ENCODE measurements at places on chromosomes 13 and 19.

DNA sequence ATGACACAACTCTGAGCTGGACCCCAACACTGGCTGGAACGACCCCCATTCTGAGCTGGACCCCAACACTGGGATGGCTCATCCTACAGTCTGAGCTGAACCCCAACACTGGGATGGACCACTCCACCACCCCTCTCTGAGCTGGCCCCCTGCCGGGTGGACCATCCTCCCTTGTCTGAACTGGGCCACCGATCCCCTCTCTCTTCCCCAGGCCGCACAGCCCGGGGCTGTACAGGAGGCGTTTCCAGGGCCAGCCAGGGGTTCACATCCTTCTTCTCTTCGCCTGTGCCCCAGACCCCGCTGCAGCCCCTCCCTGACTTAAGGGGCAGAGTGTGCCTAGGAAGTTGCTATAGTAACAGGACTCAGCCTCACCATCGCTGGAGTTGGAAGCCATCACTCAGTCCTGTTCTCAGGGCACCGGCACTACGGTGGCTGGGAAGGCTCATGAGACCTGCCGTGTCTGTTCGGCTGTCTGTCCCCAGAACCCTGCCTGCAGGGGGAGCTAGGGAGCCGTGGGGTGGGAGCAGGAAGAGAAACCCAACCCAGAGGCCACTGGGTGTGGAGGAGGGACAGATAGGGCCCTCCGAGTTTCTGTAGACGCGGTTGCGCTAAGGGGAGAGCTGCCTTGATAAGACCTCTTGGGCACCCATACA lies 3.7 kb downstream of the PRKACA start:
- no peak for DNase-seq

DNA sequence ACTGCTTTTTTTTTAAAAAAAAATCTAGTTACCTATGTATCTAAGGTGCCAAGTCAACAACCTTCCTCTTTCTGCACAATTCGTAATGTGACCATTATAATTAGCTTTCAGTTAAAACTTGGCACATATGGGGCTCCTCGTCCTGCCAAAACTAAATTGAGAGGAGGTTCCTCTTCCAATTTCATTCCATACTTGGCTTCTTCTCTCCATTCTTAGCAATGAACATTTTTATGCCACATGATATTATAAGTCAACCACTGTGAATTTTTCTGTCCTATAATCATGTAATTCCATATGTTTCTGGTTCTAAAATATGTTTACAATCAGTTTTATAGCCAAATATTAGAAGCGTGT lies 177.0 kb downstream of the DCLK1 start:
- DNase-seq, result no peak

DNA sequence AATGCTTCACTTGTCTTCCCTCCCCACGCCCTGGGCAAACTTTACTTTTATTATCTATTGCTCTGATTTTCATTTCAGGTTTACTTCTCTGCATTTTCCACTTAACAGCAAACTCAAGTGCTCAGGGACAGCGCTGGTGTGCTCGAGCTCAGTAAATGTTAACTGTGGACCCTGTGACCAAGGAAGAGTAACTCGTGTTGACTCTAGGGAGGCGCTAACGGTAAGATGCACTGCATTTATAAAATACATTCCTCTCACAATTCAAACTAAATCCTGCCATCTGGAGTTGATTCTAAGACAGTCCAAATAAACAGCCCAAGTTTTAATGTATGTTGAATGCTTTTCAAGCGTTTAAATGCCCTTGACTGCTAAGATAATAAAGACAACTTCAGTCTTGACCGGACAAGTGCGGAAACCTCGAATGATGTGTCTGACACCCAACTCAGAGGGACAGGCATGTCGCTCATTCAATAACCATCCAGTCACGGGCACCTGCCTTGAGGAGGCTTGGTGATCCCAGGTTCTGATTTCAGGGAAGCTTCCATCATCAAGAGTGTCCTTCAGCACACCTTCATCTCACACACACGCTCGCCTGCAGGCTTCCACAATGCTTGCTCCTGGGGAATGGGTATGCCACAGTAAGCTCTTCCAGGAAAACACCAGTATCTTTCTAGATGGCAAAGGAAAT lies 93.2 kb downstream of the STK24 start:
- DNase-seq, result no peak

DNA sequence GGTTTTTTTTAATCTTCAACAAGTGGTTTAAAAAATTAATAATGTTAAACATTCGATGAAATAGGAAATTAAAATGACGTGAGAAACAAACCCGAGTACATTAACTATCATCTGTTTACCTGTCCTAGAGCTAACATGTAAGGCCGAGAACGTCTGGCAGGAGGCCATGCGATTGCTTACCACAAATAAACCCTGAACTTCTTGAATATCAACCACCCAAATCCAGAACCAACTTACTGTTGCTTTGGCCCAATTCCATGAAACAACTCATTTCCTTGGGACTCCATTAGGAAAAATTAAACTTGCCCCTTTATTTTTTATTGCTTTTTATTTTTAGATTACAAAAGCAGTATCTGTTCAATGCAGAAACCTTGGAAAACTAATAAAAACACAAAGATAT lies 228.9 kb upstream of the IRS2 start:
- DNase-seq, result no peak

GRCh38 chr19:42068361-42068755 lies 1.6 kb downstream of the GRIK5 start:
- no peak for DNase-seq

- DNase-seq, result no peak
Observed at GRCh38 chr13:67238277-67238859, 8.2 kb upstream of the PCDH9 start.

DNA sequence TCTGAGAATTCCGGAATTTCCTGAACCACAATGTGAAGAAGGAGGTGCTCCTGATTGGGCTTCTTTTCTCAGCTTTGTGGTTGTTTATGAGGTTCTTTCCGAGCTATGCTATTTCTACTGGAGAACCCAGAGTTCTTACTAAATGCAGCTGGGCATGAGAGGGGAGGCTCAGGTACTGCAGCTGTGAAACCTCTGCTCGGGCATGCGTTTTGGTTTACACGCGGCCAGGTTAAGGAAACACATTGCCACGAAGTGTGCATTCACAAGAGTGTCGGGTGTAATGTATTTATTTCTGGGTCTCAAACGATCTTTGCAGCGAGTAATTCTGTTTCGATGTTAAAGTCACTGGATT lies 661 bp upstream of the MIR17HG start:
- no peak for DNase-seq

GRCh38 chr13:44118881-44119280 lies 239.2 kb downstream of the LACC1 start:
- no peak for DNase-seq

DNA sequence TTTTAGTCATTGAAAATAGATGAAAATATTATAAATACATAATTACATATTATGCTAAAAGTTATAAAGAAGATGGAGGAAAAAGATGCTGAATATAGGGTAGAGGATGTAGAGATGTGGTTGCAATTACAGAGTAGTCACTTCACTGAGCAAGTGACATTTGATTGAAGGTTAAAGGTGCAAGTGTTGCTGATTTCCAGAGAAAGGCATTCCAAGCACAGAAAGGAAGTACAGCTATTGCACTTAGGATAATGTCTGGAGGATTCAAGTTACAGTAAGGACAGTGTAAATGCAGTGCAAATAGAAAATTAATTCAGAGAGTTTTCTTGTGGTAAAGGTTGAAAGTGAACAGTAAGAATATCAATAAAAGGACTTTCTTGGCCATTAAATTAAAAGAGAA lies 1721.8 kb downstream of the PCDH9 start:
- no peak for DNase-seq

DNA sequence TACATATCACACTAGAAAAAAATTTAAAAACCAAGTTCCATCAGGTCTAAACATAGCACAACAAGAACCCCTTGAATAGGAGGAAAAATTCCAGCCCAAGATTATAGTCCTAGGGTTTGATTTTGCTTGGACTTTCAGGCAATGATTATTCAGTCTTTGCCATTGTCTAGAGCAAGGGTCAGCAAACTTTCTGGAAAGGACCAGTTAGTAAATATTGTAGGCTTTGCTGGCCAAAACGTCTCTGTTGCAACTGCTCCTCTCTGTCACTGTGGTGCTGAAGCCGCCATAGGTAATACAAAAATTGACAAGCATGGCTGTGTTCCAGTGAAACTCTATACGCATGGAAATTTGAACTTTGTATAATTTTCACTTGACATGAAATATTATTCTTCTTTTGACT lies 95.5 kb upstream of the UBAC2 start:
- no peak for DNase-seq

GRCh38 chr13:20518660-20519100 lies 7.0 kb downstream of the CRYL1 start:
- DNase-seq, result no peak

GRCh38 chr19:37551129-37551993 lies 43.2 kb downstream of the ZNF571 start:
- DNase-seq, result no peak

DNA sequence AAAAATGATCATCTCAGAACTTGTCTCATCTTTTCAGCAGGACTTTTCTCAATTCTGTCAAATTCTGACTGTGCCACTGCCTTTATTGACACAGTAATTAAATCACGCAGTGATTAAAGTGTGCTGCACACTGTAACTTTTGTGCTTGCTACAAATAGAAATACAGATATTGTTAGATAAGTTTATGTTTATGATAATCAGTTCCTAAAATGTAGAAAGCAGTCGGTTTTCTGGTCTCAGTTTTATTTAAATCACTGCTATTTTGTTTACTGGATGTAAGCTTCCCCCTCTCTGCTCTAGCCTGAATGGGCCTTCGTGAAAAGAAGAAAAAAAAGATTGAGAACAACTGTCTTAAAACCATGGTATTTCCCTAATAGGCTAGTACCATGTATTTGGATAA lies 258.8 kb upstream of the STARD13 start:
- DNase-seq, result no peak

DNA sequence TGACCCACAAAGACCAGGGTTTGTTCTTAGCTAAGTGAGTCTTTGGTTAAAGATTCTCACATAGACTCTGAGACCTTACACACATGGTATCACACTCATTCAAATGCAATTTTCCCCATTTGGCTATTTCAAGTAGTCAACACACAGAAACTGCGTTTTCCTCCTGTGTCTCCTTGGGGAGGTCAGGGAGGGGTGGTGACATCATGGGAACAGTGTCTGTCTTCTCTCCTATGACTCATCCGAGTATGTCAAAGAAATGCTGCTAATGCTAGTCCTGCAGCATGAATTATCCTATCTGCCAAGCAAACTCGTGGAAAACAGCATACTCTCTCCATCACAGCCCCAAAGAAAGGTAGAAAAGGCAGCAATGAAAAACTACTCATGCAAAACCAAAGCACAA lies 100.2 kb downstream of the ENOX1 start:
- no peak for DNase-seq

GRCh38 chr19:13902993-13903555 lies 2.8 kb downstream of the BRME1 start:
- no peak for DNase-seq

- DNase-seq, result no peak
Observed at GRCh38 chr19:7748756-7749155, 1.4 kb upstream of the CD209 start.

DNA sequence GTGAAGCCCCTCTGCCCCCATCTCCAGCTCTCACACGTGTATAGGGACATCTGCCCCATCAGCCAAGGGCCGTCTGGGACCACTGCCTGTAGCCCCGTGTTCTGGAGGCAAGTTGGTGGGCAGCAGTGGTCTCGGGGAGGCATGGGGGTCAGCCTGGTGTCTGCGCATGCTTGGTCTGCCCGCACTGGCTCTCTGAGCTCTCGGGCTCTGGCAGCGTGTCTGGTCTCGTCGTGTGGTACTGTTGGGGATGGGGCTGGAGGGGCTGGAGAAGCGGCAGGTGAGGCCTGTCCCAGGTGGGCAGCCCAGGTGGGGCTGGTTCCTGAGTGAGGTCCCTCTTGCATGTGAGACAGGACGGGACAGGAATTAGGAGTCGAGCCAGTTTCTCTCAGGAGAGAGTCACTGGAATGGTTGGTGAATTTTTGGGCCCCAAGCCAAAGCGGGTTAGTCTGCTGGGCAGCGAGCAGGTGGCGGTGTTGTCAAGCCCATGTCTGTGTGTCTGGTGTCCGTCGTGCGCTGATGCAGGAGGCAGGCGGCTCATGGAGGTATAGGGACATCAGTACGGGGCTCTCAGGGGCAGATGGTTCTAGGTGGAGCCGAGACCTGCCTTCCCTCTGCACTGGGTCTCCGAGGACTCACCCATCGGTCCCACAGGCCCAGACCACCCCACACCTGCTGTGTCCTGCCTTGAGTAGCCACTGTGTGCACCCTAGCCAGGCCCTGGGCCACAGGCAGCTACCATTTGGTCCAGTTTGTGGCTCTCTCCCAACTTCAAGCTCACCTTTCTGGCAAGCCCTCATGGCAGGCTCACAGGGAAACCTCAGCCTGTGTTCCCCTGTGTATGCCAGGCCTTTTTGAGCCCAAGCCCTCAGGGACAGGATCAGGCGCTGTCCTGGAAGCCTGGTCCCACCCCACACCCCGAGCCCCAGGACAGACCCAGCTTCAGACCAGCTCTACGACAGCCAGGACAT lies 18.2 kb downstream of the COMP start:
- DNase-seq, result no peak

DNA sequence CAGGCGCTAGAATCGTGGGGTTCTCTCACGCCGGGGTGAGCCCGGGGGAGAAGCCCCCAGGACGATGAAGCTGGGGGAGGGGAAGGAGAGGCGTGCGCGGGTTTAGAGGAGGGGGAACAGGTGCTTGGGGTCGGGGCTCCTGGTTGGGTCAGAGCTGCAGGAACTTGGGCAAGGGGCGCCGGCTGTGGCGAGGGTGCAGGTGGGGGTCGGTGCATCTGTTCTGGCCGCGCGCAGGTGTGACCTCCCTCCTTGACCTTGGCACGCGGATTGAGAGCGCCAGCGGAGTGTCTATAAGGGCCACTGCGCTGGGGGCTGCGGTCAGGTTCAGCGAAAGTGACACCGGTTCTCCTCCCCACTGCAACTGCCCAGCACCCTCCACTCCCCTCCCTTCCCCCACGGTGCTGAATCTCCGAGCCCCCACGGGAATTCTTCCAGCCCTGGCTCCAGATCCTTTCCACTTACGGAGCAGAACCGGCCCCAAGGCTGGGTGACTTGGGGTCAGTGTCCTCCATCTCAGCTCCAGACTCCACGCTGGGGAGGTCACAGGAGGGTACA lies 618 bp downstream of the TMEM38A start:
- no peak for DNase-seq

- no peak for DNase-seq
Observed at GRCh38 chr13:22073718-22074117, 402.8 kb downstream of the FGF9 start.

GRCh38 chr13:109764470-109765291 lies 21.7 kb downstream of the IRS2 start:
- DNase-seq, result no peak

GRCh38 chr19:51440846-51441409 lies 17.3 kb downstream of the SIGLEC8 start:
- DNase-seq, result no peak

- DNase-seq, result no peak
Observed at GRCh38 chr19:55809381-55810058, 22.3 kb downstream of the NLRP11 start.

- no peak for DNase-seq
Observed at GRCh38 chr19:45753548-45753947, 15.5 kb downstream of the SIX5 start.

DNA sequence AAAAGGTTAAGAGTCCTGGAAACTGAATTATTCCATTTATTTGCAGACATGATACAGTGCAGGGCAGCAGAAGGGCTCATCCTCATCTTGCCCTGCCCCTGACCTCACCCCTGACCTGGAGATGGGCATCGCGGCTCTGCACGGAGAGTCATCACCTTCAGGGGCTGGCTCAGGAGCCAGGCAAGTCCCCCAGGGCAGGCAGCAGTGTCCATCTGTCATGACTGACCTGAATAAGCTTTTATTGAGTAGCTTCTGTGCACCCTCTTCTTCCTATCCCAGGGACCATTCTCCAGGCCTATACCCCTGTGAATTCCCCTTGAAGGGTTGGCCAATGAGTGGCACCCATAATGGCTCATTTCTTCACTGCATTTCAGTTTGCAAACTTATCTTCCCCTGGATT lies 484.2 kb downstream of the ZNF536 start:
- no peak for DNase-seq
